ENCODE measurements at places on chromosomes 2 and 18.
A peak's percentile ranks its signal among the peaks of the same experiment; 100 is the strongest.

DNA sequence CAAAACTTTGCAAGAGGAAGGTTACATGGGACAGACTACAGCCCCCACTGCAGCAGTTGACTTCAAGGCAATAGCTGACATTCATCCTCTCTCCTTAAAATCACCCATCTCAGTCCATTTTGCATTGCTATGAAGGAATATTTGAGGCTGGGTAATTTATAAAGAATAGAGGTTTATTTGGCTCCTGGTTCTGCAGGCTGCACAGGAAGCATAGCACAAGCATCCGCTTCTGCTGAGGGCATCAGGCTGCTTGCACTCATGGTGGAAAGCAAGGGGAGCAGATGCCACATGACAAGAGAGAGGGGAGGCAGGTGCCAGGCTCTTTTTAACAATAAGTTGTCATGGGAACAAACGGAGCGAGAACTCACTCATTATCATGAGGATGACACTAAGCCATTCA, 646.0 kb downstream of the ZEB2 start:
- DNase-seq, result no peak

DNA sequence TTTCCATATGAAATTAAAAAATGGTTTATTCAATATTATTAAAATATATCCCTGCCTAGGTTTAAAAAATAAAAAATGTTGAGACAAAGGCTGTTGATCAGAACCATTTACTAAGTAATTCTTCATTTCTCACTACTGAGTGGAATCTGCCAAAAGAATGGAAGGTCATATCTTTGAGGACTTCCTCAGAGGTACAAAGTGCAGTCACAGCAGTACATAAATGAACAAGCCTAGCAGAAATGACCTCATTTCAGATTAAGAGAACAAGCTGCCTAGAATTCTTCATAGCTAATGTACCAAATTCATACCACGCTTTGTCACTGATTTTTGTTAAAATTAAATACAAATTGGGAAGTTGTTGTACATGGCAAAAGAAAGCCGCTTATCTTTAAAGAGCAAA, 318.9 kb upstream of the TFPI start:
- DNase-seq, result no peak

- no peak for DNase-seq
These were observed 765 bp upstream of the DIPK1C start for GRCh38 chr18:74457725-74458421.

GRCh38 chr2:11863513-11864328, 117.3 kb downstream of the LPIN1 start:
- DNase-seq, result peak; percentile 10

DNA sequence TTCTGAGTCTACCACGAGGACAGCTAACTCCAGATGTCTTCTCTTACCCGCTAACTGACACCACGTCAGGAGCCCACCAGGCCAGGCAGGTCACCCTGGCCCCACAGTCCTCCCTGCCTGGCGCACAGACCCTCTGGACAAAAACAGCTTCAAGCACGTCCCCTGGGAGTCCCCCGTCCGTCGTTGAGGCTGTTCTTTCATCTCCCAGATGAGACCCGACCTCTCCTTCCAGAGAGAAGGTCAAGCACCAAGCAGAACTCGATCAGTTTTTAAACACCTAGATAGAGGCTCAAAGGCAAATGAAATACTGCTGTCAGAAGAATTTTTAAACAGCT, 57.8 kb downstream of the PARD6G start:
- no peak for DNase-seq

DNA sequence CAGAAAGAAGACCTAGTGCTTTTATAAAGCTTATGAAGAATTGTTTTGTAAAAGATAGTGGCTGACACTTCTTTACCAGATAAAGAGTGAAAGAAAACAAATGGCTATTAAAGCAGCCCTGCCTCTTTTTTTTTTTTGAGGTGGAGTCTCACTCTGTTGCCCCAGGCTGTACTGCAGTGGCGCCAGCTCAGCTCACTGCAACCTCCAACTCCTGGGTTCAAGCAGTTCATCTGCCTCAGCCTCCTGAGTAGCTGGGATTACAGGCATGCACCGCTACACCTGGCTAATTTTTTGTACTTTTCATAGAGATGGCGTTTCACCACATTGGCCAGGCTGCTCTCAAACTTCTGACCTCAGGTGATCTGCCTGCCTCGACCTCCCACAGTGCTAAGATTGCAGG, 12.9 kb downstream of the ARPC2 start:
- no peak for DNase-seq

Measured in NCI-H2029 (cell line).